Ascending aorta (tissue), 2 donors: ENCODE measurements at places on chromosomes 3 and 15.

DNA sequence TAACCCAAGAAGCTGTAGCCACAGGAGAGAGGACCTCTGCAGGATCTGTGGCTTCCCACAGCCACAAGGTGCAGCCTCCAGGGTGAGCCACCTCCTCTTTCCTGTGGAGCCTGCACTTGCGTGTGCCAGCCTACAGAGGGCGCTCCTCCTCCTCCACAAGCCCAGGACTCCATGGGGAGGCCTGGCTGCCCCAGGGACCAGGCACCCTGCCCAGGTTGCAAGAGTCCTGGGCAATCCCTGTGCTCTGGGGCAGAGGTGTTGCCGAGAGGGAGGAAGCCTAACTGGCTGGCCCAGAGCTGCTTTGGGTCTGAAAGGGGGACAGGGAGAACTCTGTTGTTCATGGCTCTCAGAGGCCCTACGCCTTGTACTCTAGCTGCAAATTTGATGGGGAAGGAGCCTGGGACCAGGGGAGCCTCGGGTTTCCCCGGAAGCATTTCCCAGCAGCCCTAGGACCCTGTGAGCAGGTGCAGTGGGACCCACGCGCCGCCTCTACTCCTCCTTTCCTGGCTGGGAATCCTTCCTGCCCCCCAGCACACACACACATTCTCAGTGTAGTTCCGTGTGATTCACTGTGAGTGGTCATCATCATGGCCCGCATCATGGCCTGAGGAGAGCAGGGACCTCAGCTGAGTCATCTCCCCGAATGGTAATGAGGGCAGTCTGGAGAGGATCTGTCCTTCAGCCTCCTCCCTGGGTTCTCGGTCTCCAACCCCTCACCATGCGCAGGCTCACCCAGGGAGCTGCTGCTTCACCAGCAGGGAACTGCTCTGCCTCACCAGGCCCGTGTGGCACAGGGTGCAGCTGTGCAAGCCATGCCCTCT lies 24.3 kb downstream of the TBC1D21 start:
- DNase-seq = peak; percentile 75

DNA sequence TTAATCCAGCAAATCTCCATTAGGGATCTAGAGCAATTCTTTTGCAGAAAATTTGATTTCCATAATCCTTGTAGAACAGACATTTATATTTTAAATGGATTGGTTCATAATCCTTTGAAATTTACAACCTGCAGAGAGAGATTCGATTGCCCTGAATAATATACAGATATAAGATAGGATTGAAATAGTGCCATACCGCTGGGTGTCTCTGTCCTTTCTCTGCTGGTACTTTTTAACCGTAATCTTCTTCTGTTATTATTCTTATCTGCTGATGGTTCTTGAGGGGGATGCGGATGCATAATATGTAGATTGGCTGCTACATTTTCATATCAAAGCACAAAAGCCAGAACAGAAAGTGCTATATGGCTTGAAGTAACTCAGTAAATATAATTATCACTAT lies 182.2 kb downstream of the CFAP20DC start:
- DNase-seq = no peak

GRCh38 chr15:77497110-77497737 lies 76.5 kb downstream of the HMG20A start:
- no peak for DNase-seq

- DNase-seq = no peak
Measured at GRCh38 chr3:44136421-44136820, 105.3 kb upstream of the TOPAZ1 start.

GRCh38 chr15:65212097-65212496 lies 824 bp upstream of the CILP start:
- DNase-seq = no peak

- no peak for DNase-seq
Measured at GRCh38 chr3:183159333-183159732, 3.2 kb downstream of the LAMP3 start.

DNA sequence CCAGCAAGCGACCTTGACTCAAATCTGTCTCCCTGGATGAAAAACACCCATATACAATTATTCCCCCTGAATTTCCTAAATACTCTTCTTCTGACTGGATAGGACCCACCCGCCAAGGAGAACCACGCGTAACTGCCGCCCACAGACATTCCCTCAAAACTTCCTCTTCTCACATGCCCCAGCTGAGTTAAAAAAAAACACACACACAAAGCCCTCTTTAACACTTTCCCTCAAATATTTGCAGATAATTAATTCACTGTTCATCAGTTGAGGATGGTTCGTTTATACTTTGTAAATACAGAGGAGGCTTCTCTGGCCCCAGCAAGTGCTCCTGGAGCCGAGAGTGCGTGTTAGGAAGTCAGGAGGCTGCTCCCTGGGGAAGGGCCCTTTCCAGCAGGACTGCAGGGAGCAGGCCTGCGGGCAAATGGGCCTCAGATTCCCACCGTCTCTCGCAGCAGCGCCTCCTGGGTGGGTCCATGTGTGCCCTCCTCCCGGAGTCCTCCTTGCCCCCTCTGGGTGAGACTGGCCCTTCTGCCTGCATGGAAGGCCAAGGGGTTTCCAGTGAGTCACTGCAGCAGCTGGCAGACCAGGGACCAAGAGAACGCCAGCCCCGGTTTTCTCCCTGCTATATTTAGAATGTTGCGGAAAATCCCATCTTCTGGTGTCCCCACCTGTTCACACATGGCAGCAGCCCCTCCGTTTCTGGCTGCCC lies 46.8 kb downstream of the MGLL start:
- peak; percentile 78 for DNase-seq

GRCh38 chr3:14680716-14681115 lies 5.8 kb downstream of the C3orf20 start:
- DNase-seq = no peak

DNA sequence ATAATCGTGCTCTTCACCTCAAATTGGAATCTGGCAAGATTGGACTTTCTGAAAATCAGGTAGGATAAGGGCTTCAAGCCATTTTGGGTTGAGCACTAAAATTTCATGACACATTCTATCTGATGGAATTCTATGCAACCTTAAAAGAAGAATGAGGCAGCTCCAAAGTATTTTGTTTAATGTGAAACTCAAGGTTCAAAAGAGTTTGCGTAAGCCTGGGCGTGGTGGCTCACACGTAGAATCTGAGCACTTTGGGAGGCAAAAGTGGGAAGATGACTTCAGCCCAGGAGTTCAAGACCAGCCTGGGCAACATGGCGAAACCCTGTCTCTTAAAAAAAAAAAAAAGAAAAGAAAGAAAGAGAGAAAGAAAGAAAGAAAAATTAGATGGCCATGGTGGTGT lies 3.6 kb upstream of the PLA1A start:
- no peak for DNase-seq

DNA sequence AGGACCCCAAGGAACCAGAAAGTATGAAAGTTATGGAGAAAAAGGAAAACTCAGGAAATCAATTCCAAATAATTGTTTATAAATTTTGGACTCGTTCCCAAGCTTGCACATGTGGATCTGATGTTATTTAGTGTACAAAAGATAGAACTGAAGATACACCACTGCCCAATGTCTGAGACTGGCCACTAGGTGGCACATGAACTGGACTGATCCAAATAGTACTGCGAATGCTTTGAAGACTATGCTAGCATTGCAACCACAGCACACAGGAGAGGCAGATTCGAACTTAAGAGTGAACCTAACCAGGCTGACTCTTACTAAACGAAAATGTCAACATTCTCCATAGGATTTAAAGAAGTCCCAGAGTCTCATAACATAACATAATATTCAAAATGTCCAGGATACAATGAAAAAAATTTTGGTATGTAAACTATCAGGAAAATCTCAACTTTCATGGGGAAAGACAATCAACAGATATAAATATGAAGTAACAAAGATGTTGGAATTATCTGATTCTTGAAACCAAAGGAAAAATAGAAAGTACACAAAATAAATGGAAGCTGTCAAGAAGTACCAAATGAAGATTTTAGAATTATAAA lies 596.7 kb downstream of the FGF12 start:
- no peak for DNase-seq

GRCh38 chr3:61808526-61808925 lies 247.2 kb downstream of the PTPRG start:
- DNase-seq = peak; percentile 74

DNA sequence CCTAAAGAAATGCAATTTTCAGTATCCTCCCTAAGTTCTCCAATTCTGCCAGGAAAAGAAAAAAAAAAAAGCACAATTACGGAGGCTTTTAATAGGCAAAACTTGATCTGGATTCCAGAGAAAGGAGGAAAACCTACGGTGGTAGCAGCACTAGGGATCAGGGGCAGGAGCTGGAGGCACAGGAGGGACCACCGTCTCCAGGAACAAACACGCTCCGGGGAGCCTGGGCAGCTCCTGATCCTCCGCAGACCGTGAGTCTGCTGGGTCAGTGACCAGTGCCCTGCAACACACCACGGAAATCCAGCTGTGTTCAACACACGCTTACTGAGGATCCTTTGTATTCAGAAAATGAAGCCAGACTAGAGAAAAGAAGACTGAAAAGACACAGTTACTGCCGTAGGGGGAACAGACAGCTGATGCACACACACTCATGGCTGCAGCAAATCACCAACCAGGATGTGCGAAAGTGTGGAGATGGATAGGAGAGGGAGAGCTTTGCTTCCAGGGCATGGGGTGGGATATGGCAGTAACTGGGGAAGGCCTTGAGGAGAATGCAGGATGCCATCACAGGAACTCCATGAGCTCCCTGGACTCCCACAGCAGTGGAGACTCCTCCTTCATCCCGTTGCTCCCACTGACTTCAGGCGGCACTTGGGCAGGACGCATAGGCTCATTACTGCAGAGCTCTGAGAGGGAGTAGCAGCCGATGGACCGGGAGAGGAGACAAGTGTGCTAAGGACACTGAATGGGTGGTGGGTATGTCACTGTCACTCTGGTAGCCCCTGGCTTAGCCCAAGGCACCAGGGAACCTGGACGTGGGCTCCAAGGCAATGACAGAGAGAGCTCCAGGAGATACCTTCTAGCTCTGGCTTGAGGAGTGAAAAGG lies 167.0 kb downstream of the ATP10A start:
- no peak for DNase-seq

GRCh38 chr15:66951531-66952320 lies 113.7 kb upstream of the SMAD3 start:
- DNase-seq = no peak

- no peak for DNase-seq
Measured at GRCh38 chr15:79593119-79593869, 161.2 kb downstream of the MINAR1 start.

DNA sequence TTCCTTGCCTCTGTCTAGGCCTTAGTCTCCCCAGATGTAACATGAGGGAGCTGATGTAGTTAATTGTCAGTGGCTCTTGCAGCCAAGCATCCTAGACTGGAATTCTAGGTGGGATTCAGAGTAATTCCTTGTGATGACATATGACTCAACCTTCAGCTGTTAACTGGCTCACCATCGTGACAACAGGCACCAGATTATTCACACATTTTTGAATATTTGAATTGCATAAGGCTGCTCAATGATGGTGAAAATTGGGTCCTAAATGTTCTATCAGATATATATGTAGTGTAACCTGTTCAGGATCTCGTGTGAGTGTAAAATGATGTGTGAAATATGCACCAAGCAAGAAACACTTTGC lies 405.1 kb downstream of the LPP start:
- no peak for DNase-seq

- DNase-seq = no peak
Measured at GRCh38 chr3:110414855-110415254, 656.8 kb upstream of the NECTIN3 start.

DNA sequence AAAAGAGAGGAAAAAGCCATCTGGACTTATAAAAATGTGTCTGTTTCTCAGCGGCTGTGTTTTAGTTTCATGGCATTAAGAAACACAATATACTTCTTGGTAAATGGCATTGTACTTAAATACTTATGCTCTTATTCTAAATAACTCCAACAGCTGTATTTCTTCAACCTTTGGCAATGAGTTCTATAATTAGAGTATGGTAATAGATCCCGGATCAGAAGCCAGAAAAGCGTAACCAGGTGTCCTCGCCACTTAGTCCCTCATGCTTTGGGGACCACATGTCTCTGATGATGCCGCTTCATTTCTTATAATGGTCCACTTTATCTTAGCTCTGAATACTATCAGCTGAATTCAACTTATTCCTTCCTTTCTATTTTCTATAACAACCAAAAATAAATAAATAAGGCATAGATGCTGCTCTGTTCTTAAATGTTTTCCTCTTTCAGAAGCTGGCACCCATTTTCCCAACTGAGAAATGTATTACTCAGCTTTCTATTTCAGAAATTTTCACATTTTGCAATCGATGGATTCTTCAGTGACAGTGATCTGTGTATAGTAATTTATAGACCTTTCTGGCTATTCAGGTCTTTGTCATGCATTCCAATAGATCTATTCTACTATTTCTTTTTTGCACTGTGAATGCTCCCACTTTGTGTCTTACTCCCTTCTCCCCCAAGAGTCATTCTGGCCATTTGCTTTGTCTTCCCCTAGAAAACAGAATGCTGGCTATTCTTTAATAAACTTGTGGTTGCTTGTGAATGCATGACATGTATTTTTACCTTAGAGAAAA lies 87.6 kb upstream of the KBTBD8 start:
- DNase-seq = no peak

- DNase-seq = no peak
Measured at GRCh38 chr3:88632226-88632625, 475.2 kb upstream of the EPHA3 start.
